ENCODE measurements at places on chromosomes 13 and 19.
A peak's percentile ranks its signal among the peaks of the same experiment; 100 is the strongest.

GRCh38 chr19:9362905-9363304, at the start of gene ZNF177:
ZNF177 (plus strand) TSS chr19:9363013; CDS start chr19:9378312, 15,299 bp downstream.
- peak; percentile 32 for DNase-seq

DNA sequence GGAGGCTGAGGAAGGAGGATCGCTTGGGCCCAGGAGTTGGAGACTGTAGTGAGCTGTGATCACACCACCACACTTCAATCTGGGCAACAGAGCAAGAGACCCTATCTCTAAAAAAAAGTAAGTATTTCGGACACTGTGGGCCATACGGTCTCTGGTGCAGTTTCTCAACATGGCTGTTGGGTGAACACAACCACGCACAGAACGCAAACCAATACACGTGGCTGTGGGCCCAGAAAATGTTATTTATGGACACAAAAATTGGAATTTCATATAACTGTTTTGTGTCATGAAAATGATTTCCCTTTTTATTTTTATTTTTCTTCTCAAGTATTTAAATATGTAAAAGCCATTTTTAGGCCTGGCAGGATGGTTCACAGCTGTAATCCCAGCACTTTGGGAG, 19.5 kb downstream of the LDLR start:
- no peak for DNase-seq

DNA sequence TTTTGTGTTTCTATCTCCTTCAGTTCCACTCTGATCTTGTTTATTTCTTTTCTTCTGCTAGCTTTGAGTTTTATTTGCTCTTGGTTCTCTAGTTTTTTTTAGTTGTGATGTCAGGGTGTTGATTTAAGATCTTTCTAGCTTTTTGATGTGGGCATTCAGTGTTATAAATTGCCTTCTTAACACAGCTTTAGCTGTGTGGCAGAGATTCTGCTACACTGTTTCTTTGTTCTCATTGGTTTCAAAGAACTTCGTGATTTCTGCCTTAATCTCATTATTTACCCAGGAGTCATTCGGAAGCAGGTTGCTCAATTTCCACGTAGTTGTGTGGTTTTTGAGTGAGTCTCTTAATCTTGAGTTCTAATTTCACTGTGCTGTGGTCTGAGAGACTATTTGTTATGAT, 251.7 kb upstream of the HTR2A start:
- DNase-seq = no peak

DNA sequence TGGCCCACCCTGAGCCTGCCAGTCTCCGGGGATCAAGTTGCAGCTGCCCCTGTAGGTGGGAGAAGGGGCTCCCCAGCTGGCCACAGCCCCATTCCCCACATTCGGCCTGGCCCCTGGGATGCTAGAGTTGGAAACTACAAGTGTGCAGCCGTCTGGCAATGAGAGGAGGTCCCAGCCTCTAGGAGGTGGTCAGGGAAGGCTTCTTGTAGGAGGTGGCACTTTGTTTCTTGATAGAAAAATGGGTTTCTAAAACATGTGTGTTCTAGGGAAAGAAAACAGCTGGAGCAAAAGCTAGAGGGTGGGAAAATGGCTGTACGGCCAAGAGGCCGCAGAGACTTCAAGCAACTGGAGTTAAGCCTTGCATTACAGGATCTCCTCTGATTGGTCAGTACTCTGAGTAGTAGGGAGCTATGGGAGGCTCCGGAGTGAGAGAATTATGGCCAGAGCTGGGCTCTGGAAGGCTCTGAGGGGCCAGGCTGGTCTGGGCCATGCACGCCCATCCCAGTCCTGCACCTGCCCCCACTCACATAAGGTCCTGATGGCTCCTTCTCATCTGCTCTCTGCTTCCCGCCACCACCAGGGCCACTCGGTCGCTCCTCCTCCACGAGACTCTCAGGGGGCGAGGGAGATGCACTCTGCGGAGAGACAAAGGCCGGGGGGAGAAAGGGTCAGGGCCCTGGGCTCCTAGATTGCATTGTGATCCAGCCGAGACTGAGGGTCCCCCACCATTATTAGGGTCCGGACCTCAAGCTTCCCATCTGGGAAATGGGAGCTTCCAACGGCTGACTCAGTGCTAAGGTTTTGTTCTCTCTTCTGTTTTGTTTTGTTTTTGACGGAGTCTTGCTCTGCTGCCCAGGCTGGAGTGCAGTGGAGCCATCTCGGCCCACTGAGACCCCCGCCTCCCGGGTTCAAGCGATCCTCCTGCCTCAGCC, 13.7 kb downstream of the TLE2 start:
- DNase-seq = no peak

- DNase-seq = no peak
Measured at GRCh38 chr13:68923995-68924394, 1183.6 kb upstream of the ATXN8OS start.

DNA sequence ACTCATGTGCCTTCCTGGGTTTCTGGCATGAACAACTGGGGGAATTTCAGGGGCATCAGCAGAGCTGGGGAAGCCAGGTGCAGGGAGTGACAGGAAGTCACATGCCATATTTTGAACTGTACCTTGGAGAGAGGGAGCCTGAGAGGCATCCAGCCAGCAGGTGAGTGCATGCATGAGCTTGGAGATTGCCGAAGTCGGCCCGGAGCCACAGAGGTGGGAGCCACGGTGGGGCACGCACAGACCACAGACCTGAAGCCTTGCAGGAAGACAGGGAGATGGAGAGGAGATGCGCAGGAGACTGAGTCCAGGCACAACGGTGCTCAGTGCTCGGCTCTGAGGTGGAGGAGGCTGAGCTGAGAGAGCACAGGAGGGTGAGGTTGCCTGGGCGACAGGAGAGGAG, 55.1 kb downstream of the CDADC1 start:
- DNase-seq = no peak

DNA sequence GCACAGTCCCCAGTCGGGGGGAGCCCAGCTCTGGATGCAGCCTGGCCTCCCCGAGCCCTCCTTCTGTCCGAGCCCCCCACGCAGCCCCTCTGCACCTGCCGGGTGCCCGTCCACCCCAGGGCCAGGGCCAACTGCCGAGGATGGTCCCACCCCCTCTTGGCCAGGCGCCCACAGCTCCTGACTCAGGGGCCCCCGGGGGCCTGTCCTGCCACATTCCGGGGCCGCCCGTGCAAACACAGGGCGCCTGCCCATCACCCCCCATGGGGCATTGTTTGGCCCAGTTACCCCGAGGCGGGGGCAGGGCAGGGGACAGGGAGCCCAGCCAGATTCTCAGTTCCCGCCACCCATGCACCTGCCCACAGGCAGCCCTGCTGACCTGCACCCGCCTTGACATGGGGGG, 5.3 kb upstream of the TCF3 start:
- DNase-seq = no peak

DNA sequence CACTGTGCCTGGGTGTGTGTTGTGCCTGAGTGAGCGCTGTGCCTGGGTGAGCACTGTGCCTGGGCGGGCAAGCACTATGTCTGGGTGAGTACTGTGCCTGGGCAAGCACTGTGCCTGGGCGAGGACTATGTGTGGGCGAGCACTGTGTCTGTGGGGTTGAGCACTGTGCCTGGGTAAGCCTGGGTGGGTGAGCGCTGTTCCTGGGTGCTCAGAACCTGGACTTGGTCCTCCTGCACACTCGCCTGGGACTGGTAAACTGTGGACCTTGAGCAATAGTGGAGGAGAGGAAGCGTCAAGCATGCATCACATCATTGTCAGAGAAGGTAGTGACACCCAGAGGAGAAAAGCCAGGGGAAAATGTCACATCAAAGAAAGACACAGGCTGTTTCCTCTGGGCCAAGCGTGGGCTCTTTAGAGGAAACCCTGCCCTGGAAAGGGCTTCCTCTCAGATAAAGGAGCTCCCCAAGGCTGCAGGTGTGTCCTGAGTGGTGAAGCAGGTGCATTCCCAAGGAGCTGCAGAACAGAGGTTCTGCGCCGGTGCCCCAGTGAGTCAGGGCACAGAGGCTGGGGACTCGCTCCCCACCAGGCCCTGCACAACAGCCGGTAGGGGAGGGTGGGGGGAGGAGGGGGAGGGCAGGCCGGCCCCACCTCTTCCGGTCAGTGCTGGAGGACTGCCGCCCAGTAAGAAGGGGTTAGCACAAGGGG, 141.2 kb downstream of the TEX29 start:
- no peak for DNase-seq

GRCh38 chr13:77377016-77377415, 50.1 kb upstream of the MYCBP2 start:
- no peak for DNase-seq

DNA sequence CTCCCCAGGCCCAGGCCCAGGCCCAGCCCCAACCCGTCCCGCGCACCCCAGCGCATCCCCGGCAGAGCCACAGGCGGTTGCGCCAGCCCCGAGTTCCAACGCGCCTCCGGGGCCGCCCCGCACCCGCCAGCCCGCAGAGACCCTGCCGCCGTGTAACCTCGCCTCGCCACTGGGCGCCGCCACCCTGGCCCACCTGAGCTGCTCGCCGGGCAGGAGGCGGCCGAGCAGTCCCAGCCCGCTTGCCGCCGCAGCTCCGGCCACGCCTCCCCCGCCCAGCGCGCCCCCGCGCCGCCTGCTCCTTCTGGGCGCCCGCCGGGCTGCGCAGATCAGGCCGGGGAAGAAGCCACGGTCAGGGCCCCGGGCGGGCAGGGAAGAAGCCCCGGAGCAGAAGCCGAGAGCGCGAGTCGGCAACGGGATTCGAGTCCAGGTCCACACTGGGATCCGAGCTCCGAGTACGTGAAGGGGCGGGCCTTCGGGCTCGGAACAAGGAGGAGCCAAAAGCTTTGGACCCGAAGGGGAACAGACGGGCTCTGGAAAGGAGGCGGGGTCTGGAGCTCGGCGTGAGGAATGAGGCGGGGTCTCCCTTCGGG, at the start of gene MBOAT7:
Gene MBOAT7 (minus strand): TSS at position 436 of the 590 bp plus-strand sequence. CDS start 1,072 bp downstream, outside the sequence.
- no peak for DNase-seq

DNA sequence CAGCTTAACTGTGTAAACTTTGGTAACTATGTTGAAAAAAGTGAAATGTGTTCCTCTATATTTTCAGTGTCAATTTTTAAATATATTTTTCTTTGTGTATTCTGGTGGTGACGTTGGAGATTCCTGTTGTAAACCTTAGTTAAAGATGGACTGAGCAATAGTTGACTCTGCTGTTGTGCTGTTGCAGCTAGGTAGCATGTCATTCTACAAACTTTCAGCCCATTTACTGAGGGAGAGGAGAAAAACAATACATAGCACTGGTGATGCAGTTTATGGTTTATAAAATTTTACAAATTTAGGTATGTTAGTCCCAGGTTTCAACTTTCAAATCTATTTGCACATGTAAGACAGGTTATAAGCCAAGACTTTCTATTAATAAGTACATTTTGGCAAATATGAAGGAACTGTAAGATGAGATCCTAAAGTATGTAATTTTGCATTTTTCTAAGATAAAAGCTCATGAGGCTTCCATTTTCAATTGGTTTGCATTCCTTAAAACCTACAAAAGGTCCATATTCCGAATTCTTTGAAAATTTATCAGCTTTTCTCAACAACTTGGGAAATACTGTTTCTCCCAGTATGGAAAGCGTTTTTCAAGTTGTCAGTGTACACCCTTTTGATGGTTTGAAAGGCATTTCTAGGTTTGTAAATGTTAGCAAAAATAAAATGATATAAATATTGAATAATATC, 1.5 kb downstream of the NDFIP2 start:
- DNase-seq = no peak

DNA sequence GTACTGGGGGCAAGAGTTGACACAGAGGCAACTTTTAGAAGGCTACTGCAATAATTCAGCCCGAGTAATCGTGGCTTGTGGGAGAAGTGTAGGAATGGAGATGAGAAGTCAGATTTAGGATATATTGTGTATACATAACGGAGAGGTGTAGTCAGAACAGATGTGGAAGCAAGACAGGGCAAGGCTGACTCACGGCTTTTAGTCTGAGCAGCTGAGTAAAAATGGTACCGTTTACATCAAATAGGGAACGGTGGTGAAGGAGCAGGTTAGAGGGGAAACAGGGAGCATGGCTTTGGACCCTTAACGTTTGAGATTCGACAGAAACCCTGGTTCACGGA, 796 bp upstream of the LSM14A start:
- no peak for DNase-seq

DNA sequence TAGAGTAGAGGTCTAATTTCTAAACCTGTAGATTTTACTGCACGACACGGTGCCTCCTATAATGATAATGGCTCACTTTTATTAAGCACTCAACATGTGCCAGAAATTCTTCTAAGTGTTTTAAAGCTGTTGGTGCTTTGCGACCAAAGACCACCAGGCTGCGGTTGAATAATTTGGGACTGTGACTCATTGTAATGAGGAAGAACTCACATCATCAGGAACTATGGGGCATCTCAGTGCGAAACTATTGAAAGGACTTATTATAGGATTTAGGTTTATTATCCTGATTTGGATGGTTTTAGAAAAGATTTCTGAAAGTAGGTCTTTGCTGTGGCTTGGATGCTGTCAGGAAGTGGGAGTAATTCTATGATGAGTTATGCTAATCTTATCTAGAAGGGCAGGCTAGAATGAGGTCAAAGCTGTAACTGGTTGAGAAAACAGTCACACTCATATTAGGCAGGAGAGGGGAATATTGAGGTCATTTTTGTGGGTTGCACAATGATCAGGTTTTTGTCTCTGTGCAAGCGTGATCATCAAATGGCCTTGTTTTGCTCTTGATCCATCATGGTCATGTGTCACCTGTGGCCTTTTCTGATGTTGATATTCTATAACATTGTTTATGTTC, 266.8 kb downstream of the PCDH20 start:
- no peak for DNase-seq

DNA sequence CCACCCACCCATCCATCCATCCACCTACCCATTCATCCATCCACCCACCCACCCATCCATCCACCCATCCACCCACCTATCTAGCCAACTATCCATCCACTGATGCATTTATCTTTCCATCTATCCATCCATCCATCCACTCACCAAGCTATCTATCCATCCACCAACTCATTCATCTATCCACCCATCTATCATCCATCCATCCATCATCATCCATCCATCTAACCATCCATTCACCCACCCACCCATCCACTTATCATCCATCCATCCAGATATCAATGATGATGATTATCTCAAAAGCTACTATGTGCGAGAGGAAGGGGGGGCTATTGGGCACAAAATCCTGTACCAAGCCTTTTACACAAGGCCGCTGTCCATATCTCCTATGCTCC, 5.5 kb downstream of the YIF1B start:
- DNase-seq = no peak

Measured in renal cortex interstitium (tissue), 15 donors.